RKO (cell line): ENCODE measurements at places on chromosomes 12 and 14.

DNA sequence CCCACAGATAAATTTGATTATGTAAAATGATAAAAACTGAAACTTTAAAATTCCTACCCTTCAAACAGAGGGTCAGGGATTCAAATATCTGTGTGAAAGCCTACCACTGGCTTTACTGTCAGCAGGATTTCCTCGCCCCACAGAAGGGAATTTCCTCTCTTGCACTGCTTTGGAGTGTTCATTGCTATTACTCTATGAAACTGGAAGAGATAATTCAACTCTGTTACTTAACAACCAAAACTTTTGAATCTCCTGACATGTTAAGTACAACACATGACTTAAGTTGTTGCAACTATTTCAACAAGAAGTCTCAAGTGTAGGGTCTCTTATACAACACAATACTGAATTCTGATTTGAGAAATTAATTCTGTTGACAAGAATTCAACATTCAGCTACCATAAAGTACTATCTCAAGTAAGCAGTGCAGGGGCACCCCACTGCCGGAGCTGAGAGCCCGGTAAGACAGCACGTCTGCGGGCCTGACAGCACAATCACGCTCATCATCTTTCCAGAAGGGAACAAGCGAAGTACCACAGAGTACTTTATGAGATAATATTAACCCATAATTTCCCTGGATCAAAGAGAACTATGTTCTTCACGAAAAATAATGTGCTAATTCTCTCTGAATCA is 22.9 kb downstream of the DICER1 start:
- no peak for DNase-seq

- no peak for DNase-seq
Observed at GRCh38 chr14:75848167-75848913, 133.5 kb downstream of the TGFB3 start.

GRCh38 chr12:14621826-14622225 is 54.1 kb upstream of the PLBD1 start:
- DNase-seq = no peak

DNA sequence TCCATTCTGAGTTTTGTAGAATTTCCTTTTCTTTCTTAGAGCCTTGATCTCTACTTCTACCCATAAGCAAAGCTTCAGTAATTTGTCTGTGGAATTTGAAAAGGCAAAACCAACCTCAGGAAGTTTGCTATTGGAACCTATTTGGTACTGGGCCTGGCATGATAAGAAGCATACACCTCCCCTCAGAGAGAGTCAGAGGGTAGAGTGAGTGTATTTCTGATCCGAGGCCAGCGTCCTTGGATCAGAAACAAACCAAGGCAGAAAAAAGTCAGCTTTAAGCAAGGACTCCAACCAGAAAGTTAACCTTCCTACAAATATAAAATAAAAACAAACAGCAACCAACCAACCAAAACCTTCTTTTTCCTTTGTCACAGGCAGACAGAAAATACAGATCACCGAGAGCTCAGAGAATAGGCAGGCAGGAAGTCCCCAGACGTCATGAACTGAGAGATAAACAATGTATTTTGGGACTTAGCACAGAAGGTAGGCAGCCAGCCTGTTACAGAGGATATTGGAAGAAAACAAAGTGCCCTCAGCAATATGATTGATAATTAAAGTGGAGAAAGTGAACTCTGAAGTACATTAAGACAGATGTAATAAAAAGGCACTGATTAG is 141.5 kb downstream of the NEDD1 start:
- DNase-seq = no peak

DNA sequence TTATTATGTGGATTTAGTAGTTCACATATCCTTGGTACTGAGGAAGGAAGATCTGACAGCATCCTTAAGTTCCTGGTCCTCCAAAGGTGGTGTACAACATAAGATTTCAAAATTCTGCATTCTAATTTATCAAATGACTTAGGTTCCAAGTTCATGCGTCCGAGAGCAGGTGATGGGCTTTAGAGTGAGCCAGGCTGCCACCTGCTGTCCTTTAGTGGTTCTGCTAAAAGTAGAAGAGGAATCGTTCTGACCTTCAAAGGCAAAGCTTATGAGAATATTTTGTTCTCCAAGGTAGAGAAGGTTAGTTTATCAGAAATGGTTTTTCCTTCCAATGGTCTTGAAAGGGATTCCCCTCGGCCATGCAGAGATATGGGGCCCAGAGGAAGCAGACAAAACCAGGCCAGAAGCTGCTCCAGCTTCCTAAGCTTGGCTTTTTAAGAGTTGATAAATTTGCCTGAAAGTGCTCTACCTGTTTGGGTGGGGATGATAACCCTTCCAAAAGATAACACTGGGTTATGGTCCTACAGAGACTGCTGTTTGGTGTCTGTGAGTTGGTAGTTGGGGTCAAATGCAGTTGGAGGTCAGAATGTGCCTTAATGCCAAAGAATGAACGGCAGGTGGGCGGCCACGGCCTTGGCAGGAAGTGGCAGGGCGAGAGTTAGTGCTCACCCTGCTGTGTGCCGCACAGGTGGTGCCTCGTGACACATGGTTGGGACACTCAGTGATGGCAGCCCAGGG is 29.1 kb upstream of the LRTM2 start:
- DNase-seq = peak; percentile 75

- no peak for DNase-seq
Observed at GRCh38 chr12:70982286-70982685, 61.7 kb upstream of the PTPRR start.

- no peak for DNase-seq
Observed at GRCh38 chr14:22849212-22849819, 12.9 kb downstream of the MMP14 start.

DNA sequence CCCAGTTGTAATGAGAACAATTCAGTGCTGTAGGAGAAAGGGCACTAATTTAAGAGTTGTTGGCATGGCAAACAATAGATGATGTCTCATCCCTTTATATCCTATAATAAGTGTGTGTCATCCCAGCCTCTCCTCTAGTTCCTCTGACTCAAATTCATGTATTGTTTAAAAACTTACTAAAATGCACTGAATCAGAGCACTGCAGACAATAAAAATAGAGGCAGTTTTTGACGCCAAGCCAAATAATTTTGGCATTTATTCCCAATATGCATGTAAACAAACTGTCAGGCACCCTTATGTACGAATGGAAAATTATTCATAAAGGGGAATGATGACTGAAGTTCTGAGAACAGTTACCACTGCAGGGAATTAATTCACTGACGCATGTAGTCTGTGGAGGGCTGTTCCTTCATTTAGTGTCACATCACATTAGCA is 57.9 kb upstream of the TMX1 start:
- peak; percentile 36 for DNase-seq
